ENCODE measurements at places on chromosomes 16 and 17.

DNA sequence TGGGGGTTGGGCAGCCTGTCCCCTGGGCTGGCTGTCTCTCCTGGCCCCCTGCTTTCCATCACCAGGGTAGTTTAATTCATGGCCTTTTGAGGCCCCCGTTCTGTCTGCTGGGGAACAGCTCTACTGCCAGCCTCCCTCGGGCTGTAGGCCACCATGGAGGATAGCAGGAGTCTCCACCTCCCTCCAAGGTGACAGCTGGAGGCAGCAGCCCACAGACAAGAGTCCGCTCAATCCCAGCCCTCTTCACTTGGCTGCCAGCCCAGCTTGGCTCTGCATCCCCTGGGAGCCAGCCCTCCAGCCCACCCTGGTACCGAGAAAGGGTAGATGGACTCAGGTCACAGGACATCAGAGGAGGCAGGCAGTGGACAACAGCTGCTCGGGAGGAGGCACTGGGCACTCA is 194.6 kb upstream of the SDK2 start:
- no peak for DNase-seq

DNA sequence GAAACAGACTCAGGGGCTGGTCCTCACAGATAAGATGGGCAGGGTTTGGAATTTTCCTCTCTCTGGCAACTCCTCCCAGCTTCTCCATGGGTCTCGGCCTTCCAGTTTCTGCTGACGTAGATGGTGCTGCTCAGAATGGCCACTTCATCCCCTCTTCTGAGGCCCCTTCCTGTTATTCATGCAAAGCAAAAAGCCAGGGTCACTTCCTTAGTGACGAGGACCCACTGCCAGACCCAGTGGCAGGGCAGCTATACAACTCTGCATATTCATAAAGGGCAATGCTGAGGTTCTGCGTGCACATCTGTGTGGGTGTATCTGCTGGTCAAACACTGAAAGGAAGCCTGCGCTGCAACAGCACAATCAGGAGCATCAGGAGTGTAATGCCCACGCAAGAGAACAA is 108.8 kb downstream of the WSCD1 start:
- DNase-seq: no peak

GRCh38 chr16:79329166-79329521 is 271.4 kb downstream of the MAF start:
- DNase-seq: no peak

DNA sequence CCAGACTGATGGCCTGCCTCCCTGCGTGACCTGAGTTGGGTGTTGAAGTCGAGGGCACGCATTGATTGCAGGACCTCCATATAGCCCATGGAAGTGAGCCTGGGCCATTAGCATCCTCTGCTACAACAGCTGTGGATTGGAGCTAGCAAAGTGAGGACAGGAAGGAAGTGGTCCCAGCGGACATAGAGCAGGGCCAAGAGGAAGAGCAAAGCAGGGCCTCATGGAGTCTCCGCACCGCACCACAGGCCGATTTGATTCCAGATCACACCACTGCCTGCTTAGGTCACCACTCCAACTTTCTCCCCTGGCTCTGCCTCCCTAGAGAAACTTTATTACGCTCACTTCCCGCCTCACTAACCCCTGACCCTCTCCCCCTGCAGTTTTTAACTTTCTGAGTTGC is 10.7 kb upstream of the UBTF start:
- DNase-seq: no peak

GRCh38 chr16:14325502-14326401 is 254.6 kb downstream of the MRTFB start:
- DNase-seq: no peak

DNA sequence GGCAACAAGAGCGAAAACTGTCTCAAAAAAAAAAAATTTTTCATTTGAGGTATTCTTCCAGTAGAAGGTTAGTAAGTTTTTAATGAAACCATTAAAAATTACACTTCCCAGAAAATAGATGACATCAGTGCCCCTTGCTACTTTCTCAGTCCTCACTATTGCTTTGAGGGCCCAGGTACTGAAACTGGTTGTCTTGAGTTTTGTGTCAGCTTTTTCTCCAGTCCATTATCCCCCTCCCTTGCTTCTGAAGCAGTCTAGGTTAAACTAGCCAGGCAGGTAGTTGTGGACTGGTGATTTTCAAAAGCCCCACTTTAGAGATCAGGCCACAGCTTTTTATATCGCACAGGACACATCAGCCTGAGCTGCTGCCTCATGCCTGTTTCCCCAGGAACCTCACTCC is 10.9 kb downstream of the SMCR8 start:
- DNase-seq: no peak

- DNase-seq: no peak
Observed at GRCh38 chr17:17022456-17022855, 19.8 kb upstream of the MPRIP start.
